ENCODE measurements at places on chromosomes 11 and 22. TPM values are rescaled to one million over a fixed set of nuclear protein-coding genes. Genes with fewer than 3 reads are reported as not detected.

The CRYBA4 gene
- total RNA-seq: not detected

The PGA5 gene
- total RNA-seq: not detected

DNA sequence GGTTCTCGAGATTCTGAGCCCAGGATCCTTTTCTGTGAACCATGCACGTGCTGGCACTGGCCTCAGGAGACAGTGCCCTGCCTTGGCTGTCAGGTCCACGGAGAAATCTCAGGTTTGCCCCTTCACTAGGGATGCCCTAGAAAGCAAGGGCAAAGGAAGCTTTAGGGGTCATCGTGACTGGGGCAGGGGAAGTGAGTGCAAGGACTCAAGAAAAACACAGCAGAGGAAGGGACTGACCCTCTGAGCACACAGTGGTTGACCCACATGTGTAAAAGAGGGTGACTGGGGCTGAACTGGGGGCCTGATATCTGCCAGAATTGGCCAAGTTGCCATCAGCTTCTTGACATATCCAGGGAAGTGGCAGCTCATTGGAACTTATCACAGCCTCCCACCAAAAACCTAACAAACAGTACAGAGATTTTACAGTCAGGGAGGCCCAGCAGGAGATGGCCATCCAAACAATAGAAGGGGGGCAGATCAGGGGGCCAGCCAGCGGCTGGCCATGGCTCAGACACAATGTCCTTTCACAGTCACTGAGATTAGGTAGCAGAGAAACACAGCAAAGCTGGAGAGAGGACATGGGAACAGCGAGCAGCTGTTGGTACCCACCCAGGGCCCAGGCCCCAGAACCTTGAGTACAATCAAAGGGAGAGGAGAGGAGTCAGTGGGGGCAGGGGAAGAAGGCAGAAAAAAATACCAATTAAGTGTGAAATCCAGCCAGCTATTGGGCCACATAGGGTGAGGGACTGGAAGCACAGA, 4.4 kb downstream of the TMEM121B start:
- no peak for DNase-seq

DNA sequence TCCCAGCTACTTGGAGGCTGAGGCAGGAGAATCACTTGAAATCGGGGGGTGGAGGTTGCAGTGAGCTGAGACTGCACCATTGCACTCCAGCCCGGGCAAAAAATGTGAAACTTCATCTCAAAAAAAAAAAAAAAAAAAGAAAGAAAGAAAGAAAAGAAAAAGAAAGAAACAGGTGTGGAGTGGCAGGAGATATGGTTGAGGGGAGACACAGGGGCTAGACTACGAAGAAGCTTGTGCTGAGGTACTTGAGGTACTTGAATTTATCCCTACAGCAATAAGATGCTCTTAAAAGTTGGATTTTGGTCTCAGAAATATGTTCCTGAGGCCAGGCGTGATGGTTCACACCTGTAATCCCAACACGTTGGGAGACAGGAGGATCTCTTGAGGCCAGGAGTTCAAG, 2.2 kb upstream of the MAJIN start:
- no peak for DNase-seq

DNA sequence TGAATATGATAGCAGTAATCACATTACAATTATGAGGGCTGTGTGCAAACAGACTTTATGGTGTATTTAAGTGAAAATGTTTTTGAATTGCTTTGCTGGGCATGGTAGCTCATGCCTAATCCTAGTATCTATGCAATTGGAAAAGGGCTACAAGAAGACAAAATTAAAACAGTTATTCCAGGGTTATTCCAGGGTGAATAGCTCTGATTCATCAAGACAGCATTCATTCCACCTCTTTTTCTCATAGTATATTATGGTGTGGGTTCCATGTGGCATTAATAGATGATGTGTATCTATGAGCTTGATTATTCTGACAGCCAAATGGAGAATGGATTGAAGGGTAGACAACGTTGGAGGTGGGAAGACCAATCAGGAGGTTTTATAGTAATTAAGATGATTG, 12.1 kb upstream of the SIDT2 start:
- DNase-seq: no peak
